ENCODE measurements at places on chromosomes 3 and 15. TPM values are rescaled to one million over a fixed set of nuclear protein-coding genes. Genes with fewer than 3 reads are reported as not detected.

- no peaks in the 10 kb centered on the region for H3K36me3 ChIP-seq
- H3K4me3 ChIP-seq = no peak overlapping the region
- no peaks in the 10 kb centered on the region for H3K27me3 ChIP-seq
- no peak overlapping the region for H3K27ac ChIP-seq
- DNase-seq = no peak
Measured at GRCh38 chr3:107592073-107592472, 69.3 kb downstream of the BBX start.

DNA sequence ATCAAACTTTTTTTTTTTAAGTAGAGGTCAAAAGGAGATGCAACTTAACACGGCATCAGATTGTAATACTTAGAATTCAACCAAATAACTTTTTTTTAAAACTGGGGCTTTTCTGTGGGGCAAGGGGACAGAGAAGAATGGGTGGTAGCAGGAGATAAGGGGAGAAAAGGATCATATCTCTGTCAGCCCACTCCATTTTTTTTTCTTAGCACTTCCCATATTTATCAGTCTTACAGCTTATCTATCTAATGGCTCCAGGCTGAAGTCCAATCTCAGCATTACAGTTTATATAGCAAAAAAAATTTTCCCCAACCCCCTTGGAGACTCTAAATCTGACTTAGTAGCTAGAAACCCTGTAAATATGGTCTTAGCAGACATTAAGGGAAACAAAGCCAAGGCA, 69.3 kb downstream of the PIK3R4 start:
- no peak for DNase-seq
- no peak overlapping the region for H3K27ac ChIP-seq
- H3K36me3 ChIP-seq = no peaks in the 10 kb centered on the region
- no peaks in the 10 kb centered on the region for H3K4me1 ChIP-seq
- H3K4me3 ChIP-seq = no peak overlapping the region
- H3K27me3 ChIP-seq = no peaks in the 10 kb centered on the region

SUSD5 gene
- 9.5 TPM for total RNA-seq

AVEN gene
- 19.7 TPM for total RNA-seq
